ENCODE measurements at places on chromosomes 1 and 21.

DNA sequence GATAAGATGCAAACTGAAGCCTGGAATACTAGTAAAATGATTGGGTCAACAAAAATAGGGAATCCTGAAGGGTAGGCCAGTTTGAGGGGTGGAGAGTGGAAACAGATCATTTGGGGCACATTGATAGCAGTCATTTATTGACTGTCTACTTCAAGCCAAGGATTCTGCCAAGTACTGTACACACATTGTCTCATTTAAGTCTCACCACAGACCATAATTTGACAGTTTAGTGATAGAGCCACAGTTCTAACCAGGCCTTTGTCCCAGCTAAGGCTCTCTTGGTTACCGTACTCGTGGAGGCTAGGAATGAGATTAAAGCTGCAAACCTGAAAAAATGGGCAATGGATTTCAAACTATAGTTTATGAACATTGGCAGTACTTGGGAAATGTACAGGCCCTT, 11.2 kb downstream of the RBM15 start:
- DNase-seq: no peak

DNA sequence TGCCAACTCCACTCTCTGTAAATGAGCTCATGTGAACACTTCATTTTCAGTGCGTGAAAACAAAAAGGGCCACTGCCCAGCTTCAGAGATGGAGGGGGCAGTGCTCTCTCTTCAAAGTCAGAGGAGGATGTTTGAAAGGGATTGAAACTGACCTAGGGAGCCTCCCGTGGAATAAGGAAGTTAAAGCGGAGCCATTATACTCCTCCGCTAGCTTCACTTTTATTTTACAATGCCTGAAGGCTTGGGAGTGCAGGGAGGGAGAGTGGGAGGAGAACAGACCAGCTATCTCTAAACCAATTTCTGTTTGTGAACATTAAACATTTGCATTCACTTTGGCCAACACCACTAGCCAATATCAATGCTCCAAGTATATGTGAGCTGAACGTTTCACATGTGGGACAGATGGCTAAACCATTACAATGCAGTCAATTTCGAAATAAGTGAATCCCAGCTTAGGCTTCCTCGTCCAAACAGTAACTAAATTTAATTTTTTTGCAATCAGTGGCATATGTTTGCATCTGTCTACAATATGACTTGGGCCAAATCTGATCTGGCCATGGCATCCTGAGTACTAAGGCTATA, 126.9 kb downstream of the ESRRG start:
- DNase-seq: no peak

DNA sequence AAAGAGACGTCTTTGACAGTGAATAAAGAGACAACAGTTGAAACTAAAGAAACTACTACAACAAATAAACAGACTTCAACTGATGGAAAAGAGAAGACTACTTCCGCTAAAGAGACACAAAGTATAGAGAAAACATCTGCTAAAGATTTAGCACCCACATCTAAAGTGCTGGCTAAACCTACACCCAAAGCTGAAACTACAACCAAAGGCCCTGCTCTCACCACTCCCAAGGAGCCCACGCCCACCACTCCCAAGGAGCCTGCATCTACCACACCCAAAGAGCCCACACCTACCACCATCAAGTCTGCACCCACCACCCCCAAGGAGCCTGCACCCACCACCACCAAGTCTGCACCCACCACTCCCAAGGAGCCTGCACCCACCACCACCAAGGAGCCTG, 68.5 kb downstream of the TPR start:
- DNase-seq: no peak

DNA sequence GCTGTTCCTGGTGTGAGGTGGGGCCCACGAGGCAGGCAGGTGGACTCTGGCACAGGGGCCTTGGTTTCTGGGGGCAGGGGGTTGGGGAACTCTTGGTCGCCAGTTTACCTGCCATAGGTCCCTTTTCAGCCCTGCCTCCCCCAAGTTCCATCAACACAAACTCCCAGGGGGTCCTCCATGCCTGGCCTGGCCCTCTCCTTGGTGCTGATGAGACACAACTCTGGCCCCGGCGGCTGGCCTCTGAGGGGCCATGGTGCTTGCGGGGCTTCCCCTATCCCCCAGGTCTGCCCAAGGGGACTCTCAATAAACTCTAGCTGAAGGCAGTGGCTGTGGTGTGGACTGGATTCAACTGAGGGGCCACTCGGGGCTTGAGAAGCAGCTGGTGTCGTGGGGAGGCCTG, 16.0 kb downstream of the HTR6 start:
- no peak for DNase-seq
